Left lung (tissue), 14 donors: ENCODE measurements at places on chromosomes 13 and 19.

DNA sequence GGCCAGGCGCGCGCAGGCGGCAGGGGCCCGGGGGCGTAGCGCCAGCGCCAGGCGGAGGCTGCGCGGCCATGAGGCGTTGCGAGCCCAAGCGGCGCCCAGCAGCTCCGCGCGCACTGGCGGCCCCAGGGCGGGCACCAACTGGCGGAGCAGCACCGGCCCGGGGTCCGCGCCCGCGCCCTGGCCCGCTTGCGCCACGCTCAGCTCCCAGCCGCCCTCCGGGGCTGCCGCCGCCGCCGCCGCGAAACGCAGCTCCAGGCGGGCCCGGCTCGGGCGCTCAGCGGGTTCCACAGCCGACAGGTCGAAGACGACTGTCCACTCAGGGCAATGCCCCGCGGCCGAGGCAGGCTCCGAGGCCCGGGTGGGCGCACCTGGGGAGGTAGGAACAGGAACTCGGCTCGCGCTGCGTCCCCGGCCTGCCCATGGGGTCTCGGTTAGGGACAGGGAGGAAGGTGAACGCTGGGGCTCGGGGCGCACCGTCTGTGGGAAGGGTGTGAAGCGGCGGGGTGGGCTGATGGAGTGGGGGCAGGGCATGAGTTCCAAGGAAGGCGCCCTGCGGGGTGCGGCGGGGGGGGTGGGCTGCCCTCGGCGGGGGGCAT lies 26.8 kb downstream of the CERS1 start:
- no peak for DNase-seq

GRCh38 chr19:55459551-55459949 lies 1.9 kb downstream of the ISOC2 start:
- no peak for DNase-seq

DNA sequence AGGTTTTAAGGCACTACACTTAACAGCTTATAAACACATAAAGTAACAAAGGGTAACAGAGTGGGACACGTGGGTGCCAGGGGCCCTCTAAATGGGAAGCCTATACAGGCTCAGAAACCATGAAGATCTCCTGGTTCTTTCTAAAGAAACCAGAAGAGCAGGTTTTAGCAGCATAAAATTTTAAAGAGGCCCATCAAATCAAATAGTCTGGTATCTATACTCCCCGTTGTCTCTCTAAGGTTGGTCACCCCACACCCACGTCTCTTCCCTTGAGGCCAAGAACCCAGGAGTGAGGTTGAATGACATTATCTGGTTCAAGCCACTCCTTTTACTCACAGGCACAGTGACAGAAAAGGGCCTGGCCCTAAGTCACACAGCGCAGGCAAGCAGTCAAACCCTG lies 4.6 kb upstream of the DYRK1B start:
- no peak for DNase-seq

DNA sequence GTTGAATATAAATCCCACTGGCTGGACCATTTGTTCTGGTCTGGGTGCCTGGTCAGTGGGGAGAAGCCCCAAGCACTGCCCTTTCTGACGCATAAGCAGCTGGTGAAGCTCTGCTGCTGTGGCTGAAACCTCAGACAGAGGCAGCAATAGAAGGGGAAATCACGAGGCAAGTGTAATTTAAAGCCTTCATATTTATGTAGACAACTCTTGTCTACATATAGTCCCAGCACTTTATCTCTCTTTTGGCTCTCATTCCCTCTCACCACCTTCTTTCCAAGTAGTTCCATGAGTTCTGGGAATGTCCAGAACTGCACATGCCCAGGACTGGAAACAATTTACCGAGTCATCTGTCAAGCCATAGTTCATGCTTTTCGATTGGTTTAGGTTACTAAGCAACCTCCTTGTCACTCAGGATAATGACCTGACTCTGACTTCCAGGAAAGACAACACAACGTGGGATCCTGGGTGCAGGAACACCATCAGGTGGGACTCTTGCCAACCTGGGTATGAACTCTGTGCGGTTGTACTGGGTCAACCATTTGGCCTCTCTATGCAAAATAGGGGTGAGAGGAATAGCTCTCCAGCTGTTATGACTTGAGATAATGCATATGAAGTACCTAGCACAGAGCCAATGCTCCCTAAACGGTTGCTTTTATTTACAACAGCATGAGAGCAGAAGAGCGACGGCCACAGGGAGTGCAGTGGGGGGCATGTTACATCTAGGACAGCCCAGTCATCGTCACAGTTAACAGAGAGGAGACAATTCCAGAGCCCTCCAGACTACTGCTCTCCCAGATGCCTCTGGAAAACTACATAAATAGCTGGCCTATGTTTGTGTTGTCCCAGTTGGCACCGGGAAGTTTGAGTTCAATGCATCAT lies 321.9 kb downstream of the FOXO1 start:
- DNase-seq = peak; percentile 51

DNA sequence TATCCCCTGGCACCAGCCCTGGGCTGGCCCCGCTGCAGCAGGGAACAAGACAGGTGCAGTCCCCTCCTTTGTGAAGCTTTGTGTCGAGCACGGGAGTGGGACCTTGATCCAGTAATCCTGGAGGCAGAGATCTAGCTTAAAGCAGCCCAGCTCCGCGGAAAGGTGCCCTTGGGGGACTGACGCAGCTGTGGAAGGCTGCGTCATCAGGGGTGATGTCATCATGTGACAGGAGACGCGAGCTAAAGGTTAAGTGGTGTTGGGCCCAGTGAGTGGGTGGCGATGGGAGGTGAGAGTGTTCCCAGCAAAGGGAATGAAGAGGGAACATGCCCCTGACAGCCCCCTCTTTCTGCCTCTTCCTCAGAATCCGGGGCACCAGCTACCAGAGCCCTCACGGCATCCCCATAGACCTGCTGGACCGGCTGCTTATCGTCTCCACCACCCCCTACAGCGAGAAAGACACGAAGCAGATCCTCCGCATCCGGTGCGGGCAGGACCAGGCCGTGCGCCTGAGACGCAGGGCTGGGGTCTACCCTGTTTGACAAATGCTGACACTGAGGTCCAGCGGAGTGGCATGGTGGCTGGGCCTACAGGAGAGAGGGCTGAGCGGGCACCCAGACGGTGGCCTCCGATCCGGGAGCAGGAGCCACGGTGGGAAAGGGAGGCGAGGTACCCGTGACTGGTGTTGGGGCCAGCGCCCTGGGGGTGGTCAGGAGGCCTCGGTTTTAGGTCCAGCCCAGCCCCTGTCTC lies 2.6 kb downstream of the LHB start:
- no peak for DNase-seq

DNA sequence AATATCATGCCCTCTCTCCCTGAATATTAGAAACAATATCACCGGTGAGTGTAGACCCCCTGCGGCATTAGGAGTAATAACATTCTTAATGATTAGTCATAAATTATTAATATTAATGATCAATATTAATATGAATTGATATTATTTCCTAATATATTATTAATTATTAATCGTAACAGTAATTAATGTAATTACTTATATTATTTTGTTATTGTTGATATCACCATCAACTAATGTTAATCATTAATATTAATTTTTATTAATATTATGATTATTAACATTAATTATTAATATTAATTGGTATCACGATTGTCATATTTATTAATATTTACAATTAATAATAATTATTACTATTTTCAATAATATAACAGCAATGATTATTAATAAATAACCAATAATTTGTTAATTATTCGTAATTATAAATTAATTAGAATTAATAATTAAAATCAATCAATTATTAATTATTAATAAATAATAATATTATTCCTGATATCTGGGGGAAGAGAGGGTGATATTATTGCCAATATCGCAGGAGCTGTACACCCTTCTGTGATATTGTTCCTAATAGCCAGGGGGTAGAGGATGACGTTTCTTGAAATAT lies 528.8 kb upstream of the PCDH20 start:
- no peak for DNase-seq

- peak; percentile 58 for DNase-seq
Observed at GRCh38 chr13:110161112-110161882, 145.7 kb downstream of the COL4A1 start.

- DNase-seq = no peak
Observed at GRCh38 chr13:21481359-21481758, 22.3 kb upstream of the ZDHHC20 start.
